ENCODE measurements at places on chromosomes 7 and 10. TPM values are rescaled to one million over a fixed set of nuclear protein-coding genes. Genes with fewer than 3 reads are reported as not detected.

The PDE6C gene
- total RNA-seq: not detected

The FAM24A gene
- not detected for total RNA-seq

The FEZF1 gene
- not detected for total RNA-seq

The MSMB gene
- not detected for total RNA-seq

The FFAR4 gene
- total RNA-seq: 0.34 TPM

The TMEM139 gene
- not detected for total RNA-seq

The TUBB8 gene
- total RNA-seq: not detected

The CYP3A7 gene
- not detected for total RNA-seq

The DENND2A gene
- 77.2 TPM for total RNA-seq

The VWA2 gene
- total RNA-seq: under 0.01 TPM

The CNPY1 gene
- not detected for total RNA-seq

DNA sequence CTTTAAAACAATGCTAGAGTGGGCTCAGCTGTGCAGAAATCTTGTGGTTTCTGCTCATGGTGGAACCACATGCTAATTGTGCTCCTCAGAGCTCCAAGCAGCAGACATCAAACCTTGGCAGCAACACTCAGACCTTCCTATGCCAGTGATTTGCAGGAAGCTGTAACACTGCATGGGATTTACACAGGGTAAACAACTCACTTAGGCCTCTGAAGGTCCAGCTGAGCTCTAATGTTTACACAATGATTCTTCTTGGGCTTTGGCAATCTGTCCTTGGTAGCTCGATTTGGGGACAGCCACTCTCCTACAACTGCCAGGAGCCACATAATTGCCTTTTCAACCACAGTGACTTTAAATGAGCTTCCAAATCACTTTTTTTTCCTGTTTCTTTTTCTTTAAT, 97.7 kb upstream of the PDLIM1 start:
- peak overlapping the region; percentile 97 for H3K27ac ChIP-seq
- DNase-seq: no peak
- no peaks in the 10 kb centered on the region for H3K27me3 ChIP-seq
- peaks cover 95% of the 10 kb centered on the region for H3K4me1 ChIP-seq
- no peak overlapping the region for H3K4me3 ChIP-seq
- H3K36me3 ChIP-seq: peaks cover 17% of the 10 kb centered on the region

DNA sequence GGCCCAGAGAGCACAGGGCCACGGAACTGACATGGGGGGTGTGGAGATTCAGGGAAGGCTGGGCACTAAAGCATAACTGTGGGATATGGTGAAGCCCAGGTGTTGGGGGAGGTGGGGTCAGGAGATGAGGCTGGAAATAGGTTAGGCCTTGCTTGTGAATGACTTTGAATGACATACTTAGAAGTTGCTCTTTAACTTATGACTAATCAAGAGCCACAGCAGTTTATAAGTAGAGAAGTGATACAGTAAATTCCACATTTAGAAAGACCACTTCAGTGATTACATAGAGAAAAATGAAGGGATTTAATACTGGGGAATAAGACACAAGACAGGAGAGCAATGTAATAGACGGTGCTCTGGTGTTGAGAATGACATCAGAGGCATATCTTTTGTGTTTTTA, 120.8 kb upstream of the SEC61G start:
- no peak overlapping the region for H3K27ac ChIP-seq
- no peaks in the 10 kb centered on the region for H3K27me3 ChIP-seq
- DNase-seq: no peak
- H3K36me3 ChIP-seq: no peaks in the 10 kb centered on the region
- no peak overlapping the region for H3K4me3 ChIP-seq
- H3K4me1 ChIP-seq: peaks cover 9% of the 10 kb centered on the region

GRCh38 chr10:116254422-116255155, 18.4 kb downstream of the GFRA1 start:
- no peaks in the 10 kb centered on the region for H3K36me3 ChIP-seq
- H3K27me3 ChIP-seq: no peaks in the 10 kb centered on the region
- H3K27ac ChIP-seq: no peak overlapping the region
- DNase-seq: peak; percentile 78

- H3K27me3 ChIP-seq: no peaks in the 10 kb centered on the region
- H3K4me3 ChIP-seq: peak overlapping the region; percentile 77
- H3K27ac ChIP-seq: peak overlapping the region; percentile 74
- no peak for DNase-seq
- peaks cover 42% of the 10 kb centered on the region for H3K4me1 ChIP-seq
Measured at GRCh38 chr10:97445357-97445721, 467 bp downstream of the EXOSC1 start.

GRCh38 chr7:92266415-92267241, 20.9 kb downstream of the ANKIB1 start:
- no peak overlapping the region for H3K4me3 ChIP-seq
- no peak for DNase-seq
- no peak overlapping the region for H3K27ac ChIP-seq
- no peaks in the 10 kb centered on the region for H3K27me3 ChIP-seq
- H3K4me1 ChIP-seq: no peaks in the 10 kb centered on the region

DNA sequence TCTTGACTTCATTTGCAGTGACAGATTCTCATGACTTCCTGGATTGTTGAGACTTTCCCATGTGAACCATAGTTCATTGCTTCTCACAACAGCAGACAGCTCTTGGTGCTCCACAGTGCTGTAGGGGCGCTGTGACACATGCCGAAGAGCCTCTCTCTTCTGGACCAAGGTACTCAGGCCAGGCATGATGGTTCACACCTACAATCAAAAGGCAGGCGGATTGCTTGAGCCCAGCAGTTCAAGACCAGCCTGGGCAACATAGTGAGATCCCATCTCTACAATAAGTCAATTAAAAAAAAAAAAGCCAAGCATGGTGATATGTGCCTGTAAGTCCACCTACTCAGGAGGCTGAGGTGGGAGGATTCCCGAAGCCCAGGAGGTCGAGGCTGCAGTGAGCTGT, 354.5 kb downstream of the GALNT17 start:
- H3K4me3 ChIP-seq: no peak overlapping the region
- H3K4me1 ChIP-seq: no peaks in the 10 kb centered on the region

GRCh38 chr10:15579605-15580004, 140.1 kb downstream of the ITGA8 start:
- no peak overlapping the region for H3K27ac ChIP-seq
- H3K4me1 ChIP-seq: no peaks in the 10 kb centered on the region
- H3K36me3 ChIP-seq: no peaks in the 10 kb centered on the region
- no peak for DNase-seq
- H3K4me3 ChIP-seq: no peak overlapping the region

GRCh38 chr7:140231771-140232491, 55.1 kb upstream of the KDM7A start:
- H3K27me3 ChIP-seq: peaks cover 3% of the 10 kb centered on the region
- no peak for DNase-seq
- no peak overlapping the region for H3K27ac ChIP-seq

DNA sequence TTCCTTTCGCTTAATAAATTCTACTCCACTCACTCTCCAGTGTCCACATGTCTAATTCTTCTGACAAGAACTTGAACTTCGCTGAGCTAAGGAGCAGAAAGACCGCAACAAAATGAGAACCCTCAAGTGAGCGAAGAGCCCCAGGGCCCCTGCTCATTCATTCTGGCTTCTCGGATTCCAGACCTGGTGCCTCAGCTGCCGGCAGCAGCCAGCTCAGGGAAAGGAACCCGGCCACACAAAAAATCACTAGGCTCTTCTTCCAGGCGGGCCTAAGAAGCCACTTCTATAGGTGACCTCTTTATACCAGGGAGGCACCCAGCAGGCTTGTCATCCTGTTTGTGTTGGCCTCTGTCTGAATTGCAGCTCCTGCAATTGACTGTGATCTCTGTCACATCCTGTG, 33.3 kb downstream of the OTUD1 start:
- no peak overlapping the region for H3K27ac ChIP-seq
- peaks cover 10% of the 10 kb centered on the region for H3K4me1 ChIP-seq
- peak; percentile 47 for DNase-seq
- H3K4me3 ChIP-seq: no peak overlapping the region
- no peaks in the 10 kb centered on the region for H3K27me3 ChIP-seq
- H3K36me3 ChIP-seq: no peaks in the 10 kb centered on the region

DNA sequence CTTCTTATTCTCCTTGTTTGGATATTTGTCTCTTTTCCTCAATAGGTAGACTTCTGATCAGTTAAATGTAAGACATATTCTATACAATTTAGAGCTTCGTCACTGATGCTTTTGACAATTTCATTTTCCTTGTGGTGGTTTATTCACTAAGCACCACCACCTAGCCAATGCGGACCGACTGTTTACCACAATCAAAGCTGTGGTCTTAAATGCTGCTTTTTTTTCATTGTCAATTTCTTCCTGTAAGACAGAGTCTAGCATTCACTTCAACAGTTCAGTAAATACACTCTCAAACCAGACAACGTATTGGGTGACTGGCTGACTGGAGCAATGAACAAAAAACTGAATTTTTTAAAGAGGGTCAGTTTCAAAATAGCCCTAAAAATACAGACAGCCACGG, 239.0 kb downstream of the DNAJB6 start:
- H3K36me3 ChIP-seq: no peaks in the 10 kb centered on the region
- no peaks in the 10 kb centered on the region for H3K4me1 ChIP-seq
- H3K4me3 ChIP-seq: no peak overlapping the region
- no peak for DNase-seq

DNA sequence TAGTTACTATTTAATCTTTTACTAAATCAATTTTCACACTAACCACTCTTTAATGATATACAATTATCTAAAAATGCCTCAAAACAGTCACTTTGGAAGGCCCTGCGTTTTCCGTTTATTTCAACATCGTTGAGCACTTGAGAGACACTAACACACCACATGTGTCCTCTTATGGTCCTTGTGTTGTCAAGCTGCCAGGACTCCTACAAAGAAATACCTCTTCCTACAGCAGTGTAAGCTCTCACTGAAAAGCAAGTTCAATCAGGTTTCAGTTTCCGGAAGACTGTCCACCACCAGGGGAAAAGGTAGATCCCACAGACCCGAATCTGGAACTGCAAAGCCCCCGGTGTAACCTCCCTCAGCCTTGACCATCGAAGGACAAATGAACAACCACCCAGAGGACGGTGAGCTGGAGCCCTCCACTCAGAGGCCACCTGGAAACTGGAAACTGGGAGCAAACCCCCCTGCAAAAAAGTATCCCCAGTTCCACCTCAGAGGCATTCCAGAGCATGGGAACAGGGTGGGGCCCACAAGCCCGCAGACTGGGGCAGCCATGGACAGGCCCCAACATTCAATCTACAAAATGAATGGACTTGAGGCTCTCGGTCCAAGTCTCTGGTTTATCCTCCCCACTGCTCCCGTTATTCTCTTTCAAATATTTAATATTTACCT, 37.6 kb downstream of the KCNH2 start:
- no peak overlapping the region for H3K4me3 ChIP-seq
- H3K4me1 ChIP-seq: peaks cover 45% of the 10 kb centered on the region
- H3K27ac ChIP-seq: no peak overlapping the region
- H3K36me3 ChIP-seq: no peaks in the 10 kb centered on the region

DNA sequence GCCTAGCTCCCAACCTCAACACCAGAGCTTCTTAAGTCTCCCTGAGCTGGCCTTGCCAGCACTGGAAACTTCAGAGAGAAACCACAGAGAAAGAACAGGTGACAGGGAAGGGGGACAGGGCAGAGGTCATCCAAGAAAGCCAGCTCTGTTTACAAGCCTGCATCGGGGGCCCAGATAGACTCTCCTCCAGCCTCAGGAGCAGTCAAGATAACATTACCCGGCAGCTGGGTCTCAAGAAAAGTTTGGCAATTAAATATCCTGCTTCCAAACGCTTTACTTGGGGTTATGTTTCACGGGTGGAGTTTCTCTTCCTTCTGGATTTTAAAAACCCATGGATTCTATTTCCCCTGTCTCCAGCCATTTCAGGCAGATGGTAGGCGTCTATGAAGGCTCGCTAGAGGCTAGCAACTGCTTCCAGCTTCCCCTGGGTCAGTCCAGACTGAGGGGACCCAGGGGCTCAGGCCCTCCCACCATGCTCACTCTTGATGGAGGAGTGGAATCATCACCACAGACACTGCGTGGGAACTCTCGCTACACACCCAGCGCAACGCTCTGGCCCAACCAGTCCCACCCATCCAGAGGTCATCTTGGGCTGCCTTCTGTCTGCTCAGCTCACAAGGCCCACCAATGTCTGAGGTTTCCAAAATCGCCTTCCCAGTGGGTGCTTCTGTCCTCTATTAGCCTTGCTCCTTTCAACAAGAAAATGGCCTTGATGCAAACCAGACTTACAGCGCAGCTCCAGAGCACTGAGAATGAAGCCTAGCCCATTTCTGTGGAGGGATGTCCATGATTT, 48.8 kb downstream of the SH3PXD2A start:
- no peak overlapping the region for H3K27ac ChIP-seq
- no peak for DNase-seq
- H3K36me3 ChIP-seq: no peaks in the 10 kb centered on the region
- H3K4me3 ChIP-seq: no peak overlapping the region
- peaks cover 11% of the 10 kb centered on the region for H3K4me1 ChIP-seq

- DNase-seq: no peak
- H3K27me3 ChIP-seq: no peaks in the 10 kb centered on the region
- peaks cover 13% of the 10 kb centered on the region for H3K4me1 ChIP-seq
- no peak overlapping the region for H3K27ac ChIP-seq
- H3K4me3 ChIP-seq: no peak overlapping the region
- no peaks in the 10 kb centered on the region for H3K36me3 ChIP-seq
Measured at GRCh38 chr10:71191551-71192076, 20.8 kb upstream of the UNC5B start.

DNA sequence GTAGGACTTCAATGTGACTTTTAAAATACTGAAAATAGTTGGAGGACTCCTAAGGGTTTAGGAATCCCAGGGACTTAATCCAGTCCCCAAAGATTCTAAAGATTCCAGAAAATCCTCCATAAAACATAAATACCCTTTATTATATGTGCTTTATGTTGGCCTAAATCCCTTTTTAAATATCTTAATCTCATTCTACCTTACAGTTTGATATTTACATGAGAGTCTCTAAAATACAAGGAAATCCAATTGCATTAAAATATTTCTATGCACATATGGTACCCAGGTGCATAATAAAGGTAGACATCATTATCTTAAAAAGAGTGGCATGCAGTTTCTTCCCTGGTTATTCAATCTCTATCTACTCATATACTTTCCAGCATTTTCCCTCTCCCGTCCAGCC, 51.8 kb downstream of the BPGM start:
- no peak for DNase-seq
- H3K27ac ChIP-seq: no peak overlapping the region
- no peaks in the 10 kb centered on the region for H3K36me3 ChIP-seq
- H3K4me3 ChIP-seq: no peak overlapping the region
- H3K27me3 ChIP-seq: no peaks in the 10 kb centered on the region
- peaks cover 52% of the 10 kb centered on the region for H3K4me1 ChIP-seq

DNA sequence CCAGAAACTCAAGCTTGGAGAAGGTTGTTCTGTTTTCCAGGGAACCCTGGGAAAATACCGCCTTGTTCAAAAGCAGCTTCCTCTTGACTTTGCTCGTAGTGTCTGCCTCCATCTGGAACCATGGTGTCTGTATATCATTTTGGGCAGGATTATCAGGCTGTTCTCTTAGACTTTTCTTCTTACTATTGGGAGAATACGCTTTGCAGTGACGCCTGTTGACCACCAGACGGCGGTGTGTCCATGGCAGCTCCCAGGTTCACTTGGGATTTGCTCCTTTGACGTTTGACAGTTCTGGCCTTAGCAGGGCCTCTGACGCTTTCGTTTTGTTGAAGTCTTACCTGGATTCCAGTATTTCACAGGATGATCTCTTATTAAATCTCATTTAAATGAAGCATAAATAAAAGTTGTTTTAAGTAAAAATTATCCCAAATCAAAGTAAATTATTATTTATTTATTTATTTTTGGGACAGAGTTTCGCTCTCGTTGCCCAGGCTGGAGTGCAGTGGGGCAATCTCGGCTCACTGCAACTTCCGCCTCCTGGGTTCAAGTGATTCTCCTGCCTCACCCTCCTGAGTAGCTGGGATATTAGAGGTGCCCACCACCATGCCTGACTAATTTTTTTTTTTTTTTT, 41.8 kb upstream of the GJD4 start:
- H3K4me3 ChIP-seq: no peak overlapping the region
- no peak overlapping the region for H3K27ac ChIP-seq
- peak; percentile 92 for DNase-seq
- peaks cover 35% of the 10 kb centered on the region for H3K4me1 ChIP-seq
- H3K36me3 ChIP-seq: no peaks in the 10 kb centered on the region

Measured in esophagus muscularis mucosa (tissue), 4 donors.